C1 segment of cervical spinal cord (tissue), 14 donors: ENCODE measurements at places on chromosomes 3 and 15.

DNA sequence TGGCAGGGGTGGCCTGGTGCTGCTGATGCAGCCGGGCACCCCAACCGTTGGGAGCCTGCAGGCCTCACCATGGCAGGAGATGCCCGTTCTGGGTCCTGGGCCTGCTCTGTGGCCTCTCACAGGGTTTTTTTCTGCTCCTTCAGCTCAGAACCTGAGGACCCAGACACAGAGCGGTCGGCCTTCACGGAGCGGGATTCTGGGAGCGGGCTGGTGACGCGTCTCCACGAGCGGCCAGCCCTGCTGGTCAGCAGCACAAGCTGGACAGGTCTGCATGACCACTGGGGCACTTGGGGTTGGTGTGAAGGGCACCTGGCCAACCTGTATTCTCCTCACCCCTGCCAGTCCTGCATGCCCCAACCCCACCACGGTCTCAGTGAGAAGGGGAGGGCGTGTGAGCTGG lies 10.3 kb downstream of the ALG1L2 start:
- no peak for DNase-seq

- peak; percentile 36 for DNase-seq
These were observed 12.3 kb upstream of the PDZRN3 start for GRCh38 chr3:73637042-73637441.

- DNase-seq, result no peak
These were observed 5.6 kb downstream of the PDCD6IP start for GRCh38 chr3:33803894-33804526.

DNA sequence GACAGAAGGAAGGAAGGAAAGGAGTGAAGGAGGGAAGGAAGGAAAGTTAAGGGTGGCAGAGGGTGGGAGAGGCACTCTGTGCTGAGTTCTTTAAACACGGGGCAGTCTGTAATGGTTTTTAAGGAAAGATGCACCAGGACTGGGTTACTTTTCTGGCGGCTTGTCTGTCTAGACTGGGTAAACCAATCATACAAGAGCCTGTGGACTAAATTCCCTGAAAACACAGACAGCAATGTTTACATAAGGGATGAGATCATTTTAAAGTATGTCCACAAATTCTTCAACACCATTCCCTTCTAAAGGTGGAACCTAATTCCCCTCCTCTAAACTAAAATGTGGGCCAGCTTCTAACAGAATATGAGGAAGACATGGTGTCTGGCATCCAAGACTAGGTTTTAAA lies 235.5 kb upstream of the IGF1R start:
- DNase-seq, result no peak

GRCh38 chr3:39383045-39383880 lies at the start of gene SLC25A38:
Gene SLC25A38, plus strand, starts transcription at chr3:39383370. Its CDS starts 355 bp downstream, at chr3:39383725.
- no peak for DNase-seq

DNA sequence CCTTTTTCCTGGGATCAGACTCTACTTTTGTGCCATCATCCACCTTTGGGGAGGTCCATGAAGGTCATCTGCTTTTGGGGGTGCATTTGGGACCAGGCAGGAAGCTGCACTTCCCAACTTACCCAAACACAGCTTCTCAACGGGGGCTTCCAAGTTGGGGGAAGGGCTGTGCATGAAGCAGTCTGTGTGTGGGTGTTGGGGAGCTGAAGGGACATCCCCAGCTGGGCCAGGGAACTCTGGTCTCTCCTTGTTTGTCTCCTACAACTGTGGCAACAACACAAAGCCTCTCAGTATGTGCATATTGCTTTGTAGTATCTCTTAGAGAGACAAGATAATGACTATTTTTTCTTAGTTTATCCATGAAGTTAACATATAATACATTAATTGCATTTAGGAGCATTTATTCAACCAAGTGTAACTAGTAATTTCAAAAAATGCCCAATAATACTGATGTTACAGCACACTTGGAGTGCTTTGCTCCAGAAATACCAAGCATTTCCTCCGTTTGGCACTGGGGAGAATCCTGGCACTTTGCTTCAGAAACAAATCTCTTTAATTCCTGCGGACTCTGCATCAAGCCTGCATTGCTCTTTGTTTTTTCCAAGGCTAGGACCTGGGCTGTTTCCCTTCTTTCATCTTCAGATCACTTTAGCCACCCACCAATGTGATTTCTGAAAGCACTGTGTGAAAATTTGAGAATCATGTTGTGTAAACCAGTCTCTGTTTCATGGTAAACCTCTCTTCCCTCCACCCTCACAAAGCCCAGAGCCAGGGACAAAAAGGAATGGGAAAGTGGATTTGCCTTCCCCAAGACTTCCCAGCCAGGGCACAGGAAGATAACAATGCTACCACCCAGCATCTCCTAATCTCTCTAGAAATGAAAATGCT lies 126.2 kb upstream of the PFN2 start:
- no peak for DNase-seq

- no peak for DNase-seq
These were observed 232.5 kb upstream of the ST8SIA2 start for GRCh38 chr15:92161039-92161670.

DNA sequence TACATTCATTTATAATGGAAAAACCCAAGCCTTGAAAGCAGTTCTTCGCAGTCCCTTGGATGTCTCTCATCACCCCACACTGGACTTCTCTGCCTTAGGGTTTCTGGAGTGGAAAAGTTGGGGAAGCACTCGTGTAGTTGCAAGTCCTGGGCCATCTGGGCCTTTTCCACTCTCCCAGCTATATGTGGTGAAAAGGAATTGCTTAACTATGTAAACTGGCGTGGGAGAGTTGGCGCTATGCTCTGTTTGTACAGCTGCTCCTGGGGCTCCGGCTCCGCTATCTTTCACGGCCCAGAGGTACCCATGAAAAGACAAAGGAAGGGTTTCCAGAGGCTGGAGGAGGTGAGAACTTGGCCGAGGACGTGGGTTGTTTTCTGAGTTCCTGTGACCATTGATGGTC lies 81.1 kb upstream of the MYZAP start:
- DNase-seq, result no peak

- DNase-seq, result no peak
These were observed 79.3 kb upstream of the SEC13 start for GRCh38 chr3:10400050-10400748.

GRCh38 chr3:12817343-12817710 lies 20.8 kb downstream of the CAND2 start:
- DNase-seq, result no peak

GRCh38 chr15:81091889-81092558 lies 42.0 kb upstream of the CFAP161 start:
- no peak for DNase-seq

- no peak for DNase-seq
These were observed 27.7 kb upstream of the KBTBD12 start for GRCh38 chr3:127887321-127887720.

DNA sequence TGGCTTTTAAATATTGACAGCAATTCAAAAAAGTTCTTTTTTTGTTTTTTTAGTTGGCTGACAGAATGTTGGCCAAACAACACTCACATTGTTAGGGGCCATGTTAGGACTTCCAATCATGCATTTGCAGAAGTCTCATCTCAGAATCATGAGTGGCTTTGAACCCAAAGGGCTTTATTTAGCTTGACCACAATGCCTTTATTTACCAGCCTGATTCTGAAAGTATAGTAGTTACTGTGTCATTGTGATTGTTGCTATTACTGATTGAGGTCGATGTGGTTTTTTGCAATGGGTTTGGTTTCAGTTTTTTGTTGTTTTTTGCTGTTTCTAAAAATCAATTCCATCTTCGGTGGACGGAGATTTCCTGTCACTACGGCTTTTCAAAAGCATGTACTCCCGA lies 7.2 kb downstream of the GLDN start:
- DNase-seq, result no peak

GRCh38 chr15:101580431-101580830 lies 71.8 kb downstream of the TM2D3 start:
- no peak for DNase-seq
